ENCODE measurements at places on chromosomes 3 and 15.

DNA sequence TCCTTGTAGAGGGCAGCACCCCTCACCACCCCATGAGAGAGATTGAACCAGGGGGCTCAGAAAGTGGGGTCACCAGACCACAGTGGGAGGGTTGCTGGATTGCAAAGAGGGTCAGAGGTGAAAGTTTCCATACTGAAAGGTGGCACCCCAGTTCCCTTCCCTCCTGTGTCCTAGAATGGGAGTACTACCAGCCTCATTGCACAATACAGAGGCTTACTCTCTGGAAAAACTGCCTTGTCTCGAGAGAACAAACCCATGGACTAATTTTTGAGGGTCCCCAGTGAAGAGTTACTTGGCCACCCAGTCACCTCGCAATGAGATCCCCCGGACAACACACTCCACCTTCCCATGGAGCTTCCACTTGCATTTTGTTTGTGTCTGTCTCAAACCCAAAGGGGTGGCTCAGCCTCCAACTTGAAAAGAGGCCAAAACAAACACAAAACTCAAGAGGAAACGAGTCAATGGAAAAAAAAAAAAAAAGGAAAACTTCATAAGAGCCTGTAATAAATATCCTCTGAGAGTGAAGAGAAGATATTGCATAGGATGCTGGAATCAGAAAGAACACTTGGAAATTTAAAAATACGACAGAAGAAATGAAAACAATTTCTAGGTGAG, 18.6 kb downstream of the MESP2 start:
- no peak for DNase-seq

- DNase-seq = no peak
These were observed 67.7 kb downstream of the ARHGEF26 start for GRCh38 chr3:154188846-154189245.

DNA sequence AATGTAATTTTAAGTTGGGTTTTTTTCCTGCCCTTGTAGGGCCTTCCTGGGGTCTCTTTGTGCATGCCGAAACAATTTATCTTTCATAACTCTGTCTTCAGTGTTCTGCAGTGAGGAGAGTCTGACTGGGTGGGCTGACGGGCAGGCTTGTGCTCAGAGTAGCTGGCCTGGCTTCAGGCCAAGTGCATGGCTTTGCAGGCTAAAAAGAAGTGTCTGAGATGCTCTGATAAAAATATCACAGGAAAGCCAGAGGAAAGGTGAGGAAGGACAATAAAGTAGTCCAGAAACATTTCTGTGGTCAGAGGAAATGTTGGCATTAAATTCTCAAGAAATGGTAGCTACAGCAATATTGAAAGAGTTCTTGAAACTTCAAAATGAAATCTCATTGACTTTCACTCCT, 25.5 kb downstream of the ST3GAL6 start:
- DNase-seq = no peak

DNA sequence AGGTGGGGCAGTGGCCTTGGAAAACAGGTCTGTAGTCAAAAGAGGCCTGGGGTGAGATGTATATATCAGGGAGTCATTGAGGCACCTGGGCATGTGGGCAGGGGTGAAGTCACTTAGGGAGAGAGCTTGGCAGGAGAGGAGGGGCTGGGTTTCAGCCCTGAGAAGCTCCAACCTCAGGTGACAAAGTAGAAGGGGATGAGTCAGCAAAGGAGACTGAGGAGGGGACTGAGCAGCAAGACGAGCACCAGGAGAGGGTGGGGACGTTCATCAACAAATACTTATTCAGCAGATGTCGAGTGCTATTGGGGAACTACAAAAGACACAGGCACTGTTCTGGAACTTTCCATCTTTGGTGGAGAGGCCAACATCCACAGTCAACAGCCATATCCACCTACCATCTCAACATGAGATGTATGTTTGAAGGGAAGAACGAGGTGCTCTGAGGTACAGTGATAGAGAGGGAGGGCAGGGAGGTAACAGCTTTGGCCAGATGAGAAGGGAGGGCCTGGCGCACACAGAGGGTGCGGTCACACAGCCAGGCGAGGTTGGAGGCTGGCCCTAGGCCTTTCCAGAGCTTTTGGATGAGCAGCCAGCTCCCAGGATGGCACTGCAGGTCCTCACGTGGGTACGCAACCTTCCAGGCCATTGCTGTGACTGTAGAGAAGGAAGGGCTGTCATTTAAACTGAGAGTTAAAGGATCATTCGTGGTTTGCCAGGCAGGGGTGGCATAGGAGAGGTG, 45.7 kb downstream of the GLDN start:
- no peak for DNase-seq

- no peak for DNase-seq
These were observed 35.5 kb downstream of the LEO1 start for GRCh38 chr15:51936105-51936478.

GRCh38 chr3:73010158-73010557, 13.5 kb downstream of the PPP4R2 start:
- DNase-seq = no peak

DNA sequence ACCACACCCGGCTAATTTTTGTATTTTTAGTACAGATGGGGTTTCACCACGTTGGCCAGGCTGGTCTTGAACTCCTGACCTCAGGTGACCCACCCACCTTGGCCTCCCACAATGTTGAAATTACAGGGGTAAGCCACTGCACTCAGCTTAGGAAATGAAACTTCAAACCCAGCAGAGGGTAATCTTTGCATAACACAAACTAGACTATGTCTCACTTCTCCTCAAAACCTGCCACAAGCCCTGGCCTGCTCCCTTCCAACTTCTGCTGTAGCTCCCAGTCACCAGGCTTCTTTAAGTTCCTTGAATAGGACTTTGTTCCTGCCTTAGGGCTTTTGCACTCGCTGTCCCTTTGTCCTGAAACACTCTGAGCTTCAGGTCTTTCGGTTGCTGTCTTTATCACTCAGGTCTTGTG, 39.2 kb upstream of the SEMA4B start:
- DNase-seq = no peak

GRCh38 chr15:99992611-99993231, 259.5 kb upstream of the LYSMD4 start:
- DNase-seq = no peak

GRCh38 chr3:28853830-28854229, 427.0 kb upstream of the RBMS3 start:
- no peak for DNase-seq

- DNase-seq = no peak
These were observed 106.2 kb downstream of the IQSEC1 start for GRCh38 chr3:12966847-12967605.
